GM12878 (cell line): ENCODE measurements at places on chromosomes 13 and 19. TPM values are rescaled to one million over a fixed set of nuclear protein-coding genes. Genes with fewer than 3 reads are reported as not detected.

The ZIC5 gene
- total RNA-seq, result not detected in 2 replicates

The SPINT2 gene
- 18.8 and 25.8 TPM in 2 replicates for total RNA-seq

The SERP2 gene
- not detected in 2 replicates for total RNA-seq

The TTC9B gene
- not detected in 2 replicates for total RNA-seq

The NECTIN2 gene
- 0.36 and 0.88 TPM in 2 replicates for total RNA-seq
